NCI-H1417 treated with DMSO at 0.1 percent for 48 hours (cell line): ENCODE measurements at places on chromosomes 4 and X.

DNA sequence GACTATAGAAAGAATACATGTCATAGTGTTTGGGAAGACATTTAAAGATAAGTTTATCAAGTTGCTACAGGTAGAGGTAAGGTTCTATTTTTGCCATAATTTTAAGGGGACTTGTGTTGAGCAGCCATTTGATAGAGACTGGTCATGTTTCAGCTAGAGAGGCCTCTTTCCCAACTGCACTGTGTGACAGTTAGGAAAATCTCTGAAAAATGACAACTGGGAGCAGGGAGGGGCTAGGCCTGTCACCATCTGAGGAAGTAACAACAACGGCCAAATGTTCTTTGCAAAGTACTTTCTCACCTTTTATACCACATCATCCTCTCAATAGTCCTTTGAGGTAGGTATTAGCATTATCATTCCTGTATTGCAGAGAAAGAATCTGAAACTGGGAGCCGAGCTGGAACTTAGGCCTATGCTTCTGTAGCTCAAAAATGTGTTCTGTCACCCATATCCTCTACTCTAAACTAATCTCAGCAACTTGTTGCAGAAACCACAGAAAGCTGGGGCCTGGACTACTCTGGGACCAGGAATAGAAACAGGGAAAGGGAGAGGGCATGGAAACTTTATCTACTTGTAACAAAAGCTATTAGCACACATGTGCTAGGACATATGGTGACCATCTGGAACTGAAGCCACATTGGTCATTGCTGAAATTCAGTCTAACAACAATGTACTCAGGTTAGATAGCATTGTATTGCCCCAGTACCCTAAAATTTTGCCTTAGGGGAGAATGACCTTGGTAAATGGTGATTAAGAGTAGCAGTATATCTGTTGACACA, 198.9 kb downstream of the MID1IP1 start:
- DNase-seq = no peak

- DNase-seq = no peak
Observed at GRCh38 chr4:120557372-120557771, 365.2 kb downstream of the PRDM5 start.

DNA sequence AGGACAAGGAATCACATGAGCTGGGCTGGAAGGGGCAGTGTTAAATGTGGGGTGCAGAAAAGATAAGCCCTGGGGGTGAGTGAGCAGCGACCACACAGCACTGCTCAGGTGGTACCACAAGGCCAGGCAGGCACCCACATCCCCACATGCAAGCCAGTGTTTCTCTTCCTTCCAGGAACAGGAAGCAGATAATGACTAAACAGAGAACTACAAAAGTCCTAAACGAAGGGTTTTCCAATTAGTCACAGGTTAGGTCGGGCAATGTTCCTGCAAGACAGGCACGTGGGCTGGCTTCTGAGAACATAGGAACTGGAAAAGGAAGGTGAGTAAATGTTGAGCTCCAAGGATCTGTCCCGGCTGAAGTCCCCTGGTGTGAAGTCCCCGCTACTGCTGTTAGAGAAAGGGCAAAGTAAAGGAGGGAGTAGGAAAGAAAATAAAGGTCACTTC, 19.5 kb downstream of the RELL1 start:
- DNase-seq = no peak

DNA sequence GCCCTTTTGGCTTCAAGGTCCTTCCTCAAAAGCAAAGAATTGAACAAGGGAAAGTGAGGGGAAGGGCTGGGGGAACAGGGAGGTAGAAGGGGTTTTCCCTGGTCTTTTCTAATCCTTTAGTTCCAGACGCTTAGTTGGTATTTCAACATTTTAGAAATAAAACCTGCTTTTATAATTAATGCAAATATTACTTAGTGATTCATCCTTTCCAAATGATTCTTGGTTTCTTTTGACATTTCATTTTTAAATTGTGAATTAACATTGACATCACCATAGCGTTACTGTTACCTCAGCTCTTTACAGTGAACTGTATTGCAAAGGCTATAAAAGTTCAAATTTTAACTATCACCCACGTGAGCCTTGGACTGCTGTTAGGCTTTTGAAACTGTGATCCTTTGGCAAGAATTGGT, 20.9 kb downstream of the NFKB1 start:
- DNase-seq = no peak

- DNase-seq = no peak
Observed at GRCh38 chrX:28843817-28844216, 256.6 kb downstream of the IL1RAPL1 start.

- no peak for DNase-seq
Observed at GRCh38 chrX:40022421-40022820, 75.3 kb downstream of the BCOR start.

DNA sequence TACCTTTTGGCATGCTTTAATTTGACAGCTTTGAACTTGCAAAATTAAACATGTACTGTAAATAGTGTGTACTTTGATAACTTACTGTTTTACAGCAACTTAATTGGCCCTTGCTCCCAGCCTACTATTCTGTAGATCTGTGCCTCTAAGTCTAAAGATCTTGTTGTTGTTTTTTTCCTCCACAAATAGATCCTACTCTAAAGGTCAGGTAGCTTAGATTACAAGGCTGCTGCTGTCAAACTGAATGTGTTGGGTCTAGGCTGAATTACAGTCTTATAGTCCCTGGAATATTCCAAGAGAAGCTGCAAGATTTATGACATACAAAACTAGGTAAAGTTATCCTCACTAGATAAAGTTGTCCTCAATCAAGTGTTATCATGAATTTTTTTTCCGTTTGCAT, 18.7 kb downstream of the DIAPH2 start:
- DNase-seq = no peak

- DNase-seq = no peak
Observed at GRCh38 chr4:89751416-89751815, 85.5 kb downstream of the SNCA start.

DNA sequence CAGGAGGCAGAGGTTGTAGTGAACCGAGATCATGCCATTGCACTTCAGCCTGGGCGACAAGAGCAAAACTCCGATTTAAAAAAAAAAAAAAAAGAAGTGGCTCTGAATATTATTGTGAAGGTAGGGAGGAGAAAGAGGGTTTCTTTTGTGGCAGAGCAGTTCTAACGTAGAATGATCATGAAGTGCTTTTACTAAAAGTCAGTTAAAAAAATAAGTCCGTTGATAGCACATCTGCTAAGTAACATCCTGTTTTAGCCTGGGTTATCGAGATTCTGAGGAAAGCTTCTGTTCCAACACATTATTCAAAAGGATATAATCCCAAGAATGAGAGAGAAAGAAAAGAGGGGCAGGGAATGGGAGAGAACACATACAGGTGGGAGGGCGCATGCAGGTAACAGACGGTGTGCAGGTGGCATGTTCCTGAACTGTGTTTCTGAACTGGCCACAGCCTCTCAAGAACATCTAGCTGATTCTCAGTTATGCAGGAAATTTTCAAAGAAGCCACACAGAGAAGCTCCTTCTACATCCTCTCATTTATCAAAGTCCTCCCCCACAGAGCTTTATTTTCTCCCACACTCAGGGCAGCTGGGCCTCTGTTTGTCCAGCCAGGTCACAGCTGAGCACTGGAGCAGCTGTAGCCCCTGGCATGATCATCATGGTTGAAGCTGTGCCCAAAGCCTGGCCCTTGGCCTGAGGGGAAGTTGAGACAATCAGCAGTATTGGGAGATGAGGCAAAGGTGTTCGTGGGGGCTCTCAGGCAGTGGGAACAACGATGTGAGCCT, 342.3 kb downstream of the ZNF674 start:
- no peak for DNase-seq

DNA sequence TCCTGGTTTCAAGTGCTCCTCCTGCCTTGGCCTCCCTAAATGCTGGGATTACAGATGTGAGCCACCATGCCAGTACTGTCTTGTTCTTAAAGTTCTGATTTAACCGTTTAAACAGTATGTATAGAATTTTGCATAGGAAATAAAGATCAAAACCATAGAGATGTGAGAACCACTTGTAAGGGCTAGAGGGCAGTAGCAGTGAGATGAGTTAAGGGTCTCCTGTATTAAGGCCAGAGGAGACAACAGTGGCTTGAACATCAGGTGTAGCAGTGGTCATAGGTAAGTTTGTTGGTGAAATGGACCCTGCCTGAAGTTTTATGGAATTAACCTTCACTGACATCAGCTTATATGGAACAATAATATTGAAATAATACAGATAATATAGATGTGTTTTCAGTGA, 155.7 kb downstream of the SLC4A4 start:
- DNase-seq = no peak

GRCh38 chr4:177107288-177107921, 202.3 kb upstream of the NEIL3 start:
- no peak for DNase-seq

- DNase-seq = no peak
Observed at GRCh38 chr4:3735196-3735595, 31.0 kb upstream of the ADRA2C start.

DNA sequence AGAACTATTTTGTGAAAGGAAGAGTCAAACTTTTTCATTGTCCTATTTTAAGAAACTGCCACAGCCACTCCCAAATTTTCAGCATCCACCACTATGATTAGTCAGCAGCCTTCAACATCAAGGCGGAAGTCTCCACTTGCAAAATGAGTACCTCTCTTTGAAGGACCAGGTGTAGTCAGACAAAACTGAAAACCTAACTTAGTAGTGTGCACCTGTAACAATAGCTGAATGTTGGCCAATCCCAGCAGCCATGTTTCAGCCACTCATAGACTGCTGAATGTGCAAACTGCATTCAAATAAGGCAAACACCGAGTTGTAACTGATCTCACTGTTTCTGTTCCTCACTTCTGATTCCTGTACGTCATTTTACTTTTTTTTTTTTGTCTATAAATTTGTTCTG, 341.1 kb downstream of the IL15 start:
- DNase-seq = no peak

GRCh38 chr4:147960971-147961370, 229.1 kb downstream of the ARHGAP10 start:
- DNase-seq = no peak

- DNase-seq = no peak
Observed at GRCh38 chrX:20968996-20969395, 405.2 kb upstream of the CNKSR2 start.

GRCh38 chr4:108851366-108851765, 88.5 kb upstream of the ETNPPL start:
- no peak for DNase-seq

DNA sequence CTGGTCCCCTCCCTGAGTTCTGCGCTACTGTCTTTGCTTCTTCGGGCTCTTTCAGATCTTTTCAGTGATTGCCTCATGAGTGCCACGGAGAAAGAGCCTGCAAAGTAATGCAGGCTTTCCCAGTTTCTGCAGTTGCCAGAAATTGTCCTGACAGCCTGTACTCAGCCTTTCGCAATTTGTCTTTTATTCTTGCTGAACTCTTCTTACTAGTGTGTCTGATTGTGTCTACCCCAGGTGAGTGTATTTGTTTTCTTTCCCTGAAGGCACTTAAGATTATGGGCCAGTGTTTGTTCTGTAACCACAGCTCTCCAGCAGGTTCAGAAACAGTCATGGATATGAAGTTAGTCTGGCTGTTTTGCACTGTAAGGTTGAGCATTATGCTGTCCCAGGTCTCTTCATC, 47.1 kb downstream of the FAM193A start:
- no peak for DNase-seq
